Tracheal epithelial cell (primary cell): ENCODE measurements at places on chromosomes 6 and 20. TPM values are rescaled to one million over a fixed set of nuclear protein-coding genes. Genes with fewer than 3 reads are reported as not detected.

Gene TBC1D7
- total RNA-seq: 22.8 and 24.3 TPM in 2 replicates

Gene KCNK17
- total RNA-seq: not detected in 2 replicates

Gene FOXF2
- total RNA-seq: not detected in 2 replicates

Gene PGC
- not detected in 2 replicates for total RNA-seq

Gene KCNQ5
- 0.96 and 1.7 TPM in 2 replicates for total RNA-seq

Gene SLC24A3
- total RNA-seq: under 0.01 and 1.2 TPM in 2 replicates

Gene HLA-DQB2
- not detected in 2 replicates for total RNA-seq

Gene EDEM2
- total RNA-seq: 36.9 and 50.6 TPM in 2 replicates

Gene RAET1L
- 2.3 and 9.4 TPM in 2 replicates for total RNA-seq

Gene HLA-DQB1
- 7.7 TPM in 1 of 2 replicates, not detected in the other for total RNA-seq

Gene PTCRA
- not detected in 2 replicates for total RNA-seq

Gene PACSIN1
- not detected in 2 replicates for total RNA-seq

Gene TFAP2A
- total RNA-seq: 7.7 and 11.9 TPM in 2 replicates

Gene PHACTR3
- 3.4 and 13.6 TPM in 2 replicates for total RNA-seq

Gene SNAP91
- not detected in 2 replicates for total RNA-seq

Gene SAMD3
- total RNA-seq: not detected in 2 replicates

Gene PXDC1
- total RNA-seq: 43.5 and 69.9 TPM in 2 replicates

Gene ROS1
- total RNA-seq: under 0.01 and 0.24 TPM in 2 replicates

Gene ASIP
- not detected in 2 replicates for total RNA-seq

Gene CYB5R4
- total RNA-seq: 3.6 and 13.0 TPM in 2 replicates

Gene CLDN20
- total RNA-seq: not detected in 2 replicates

Gene THBD
- total RNA-seq: 51.6 and 59.9 TPM in 2 replicates

Gene DEF6
- 21.0 and 42.8 TPM in 2 replicates for total RNA-seq

Gene ATP9A
- total RNA-seq: 27.7 and 29.6 TPM in 2 replicates

Gene TGM3
- total RNA-seq: under 0.01 and 0.43 TPM in 2 replicates

Gene PRRT1
- total RNA-seq: not detected in 2 replicates

Gene ACOT8
- total RNA-seq: 38.6 and 42.0 TPM in 2 replicates

Gene DEFB132
- total RNA-seq: not detected in 2 replicates

Gene CGA
- total RNA-seq: not detected in 2 replicates

Gene PRL
- not detected in 2 replicates for total RNA-seq

Gene PIGT
- total RNA-seq: 22.2 and 23.4 TPM in 2 replicates

Gene MCCD1
- total RNA-seq: not detected in 2 replicates

Gene TIAM2
- 3.4 TPM in 2 replicates for total RNA-seq

Gene TREM1
- 0.72 TPM in 1 of 2 replicates, not detected in the other for total RNA-seq

Gene TBCC
- total RNA-seq: 28.7 and 44.1 TPM in 2 replicates

Gene CCM2L
- under 0.01 TPM in 1 of 2 replicates, not detected in the other for total RNA-seq

Gene DYNLT2
- 0.72 and 1.3 TPM in 2 replicates for total RNA-seq

Gene SLC22A3
- total RNA-seq: 8.0 and 9.2 TPM in 2 replicates

Gene GPR6
- not detected in 2 replicates for total RNA-seq

Gene OPRL1
- under 0.01 and 0.24 TPM in 2 replicates for total RNA-seq

Gene OR2B2
- not detected in 2 replicates for total RNA-seq

Gene PRR18
- total RNA-seq: under 0.01 TPM in 1 of 2 replicates, not detected in the other

Gene HEY2
- under 0.01 and 0.24 TPM in 2 replicates for total RNA-seq

Gene PACRG
- total RNA-seq: 0.24 and 2.1 TPM in 2 replicates

Gene CPXM1
- not detected in 2 replicates for total RNA-seq

Gene CD93
- 0.21 and 0.24 TPM in 2 replicates for total RNA-seq

Gene L3MBTL3
- 9.4 and 12.0 TPM in 2 replicates for total RNA-seq

Gene CLVS2
- not detected in 2 replicates for total RNA-seq

Gene ANKS1A
- 11.8 and 13.9 TPM in 2 replicates for total RNA-seq

Gene CTCFL
- total RNA-seq: not detected in 2 replicates

Gene BMP5
- not detected in 2 replicates for total RNA-seq

Gene WFDC10B
- total RNA-seq: not detected in 2 replicates

Gene TBX18
- total RNA-seq: 0.21 and 0.96 TPM in 2 replicates

Gene KIAA1755
- 0.21 and 0.24 TPM in 2 replicates for total RNA-seq
